ENCODE measurements at places on chromosomes 11 and 22. TPM values are rescaled to one million over a fixed set of nuclear protein-coding genes. Genes with fewer than 3 reads are reported as not detected.
A peak's percentile ranks its signal among the peaks of the same experiment; 100 is the strongest.

Gene CASP4
- 86.4 TPM for total RNA-seq

DNA sequence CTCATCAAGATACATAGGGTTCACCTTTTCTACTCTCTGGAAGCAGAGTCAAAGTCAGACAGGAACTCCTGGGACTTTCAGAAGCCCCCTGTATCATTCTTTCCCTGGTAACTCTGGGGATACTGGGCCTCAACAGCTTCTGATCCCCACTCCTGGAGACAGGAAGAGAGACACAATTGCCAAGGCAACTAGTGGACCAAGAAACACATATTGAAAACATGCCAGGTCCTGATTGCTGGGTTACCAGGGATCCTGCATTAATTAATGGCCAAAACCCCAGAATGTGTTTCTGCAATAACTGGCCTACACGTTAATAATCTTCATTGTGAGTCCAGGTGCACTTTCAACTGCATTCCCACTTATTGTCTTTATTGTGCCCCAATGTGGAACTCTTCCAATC, 260.8 kb upstream of the POU2AF2 start:
- DNase-seq, result no peak

DNA sequence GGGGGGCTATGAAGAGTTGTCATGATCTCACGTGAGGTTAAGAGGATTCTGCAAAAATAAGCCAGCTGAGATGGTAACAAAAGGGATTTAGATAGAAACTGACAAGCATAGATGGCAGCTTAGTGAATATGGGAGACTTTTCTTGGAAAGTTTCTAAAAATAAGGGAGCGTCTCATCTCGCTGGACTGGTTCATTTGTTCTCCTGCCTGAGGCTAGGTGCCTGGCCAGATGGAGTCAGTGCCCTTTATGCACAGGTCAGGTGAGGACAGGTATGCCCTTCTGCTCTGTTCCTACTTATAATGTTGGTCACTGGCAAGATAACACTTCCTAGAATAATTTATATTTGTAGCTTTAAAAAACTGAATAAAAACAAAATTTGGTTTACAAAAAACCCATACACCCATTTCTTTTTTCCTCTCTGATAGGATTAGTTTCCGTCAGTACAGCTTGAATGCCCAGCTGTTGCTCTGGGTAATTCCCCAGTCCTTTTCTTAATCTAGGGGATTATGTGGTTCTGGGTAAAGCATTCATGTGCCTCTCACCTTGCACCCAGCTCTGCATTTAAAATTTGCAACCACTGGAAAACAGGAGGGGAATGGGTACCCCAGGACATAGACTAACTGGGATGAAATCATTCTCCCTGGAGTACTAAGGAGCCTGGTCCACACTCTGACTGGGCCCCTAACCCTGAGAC, 90.0 kb downstream of the AMOTL1 start:
- DNase-seq, result no peak

DNA sequence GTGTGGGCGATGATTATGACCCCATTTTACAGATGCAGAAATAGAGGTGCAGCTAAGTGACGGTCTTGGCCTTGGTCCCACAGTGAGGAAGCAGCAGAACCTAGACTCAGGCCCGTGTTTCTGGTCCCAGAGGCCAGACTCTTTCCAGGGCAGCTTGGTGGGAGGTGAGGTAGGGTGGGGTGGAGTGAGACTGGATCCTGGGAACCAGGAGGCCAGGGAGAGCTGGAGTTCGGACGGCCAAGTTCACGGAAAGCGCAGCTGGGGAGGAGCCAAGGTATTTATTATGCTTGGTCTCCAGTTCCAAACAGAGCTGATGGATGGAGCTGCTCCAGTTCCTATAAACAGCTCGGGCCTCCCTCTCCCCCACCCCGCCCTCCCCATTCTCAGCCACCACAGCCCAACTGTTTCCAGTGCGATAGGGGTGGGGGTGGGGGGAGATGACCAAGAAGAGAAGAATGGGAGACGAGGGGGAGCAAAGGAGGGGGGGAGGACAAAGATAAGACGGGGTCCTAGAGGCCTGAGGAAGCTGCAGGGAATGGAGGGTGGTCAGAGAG, 16.2 kb downstream of the LRRC32 start:
- DNase-seq, result no peak

Gene BIRC2
- 77.4 TPM for total RNA-seq

GRCh38 chr22:41582694-41583093, 6.9 kb downstream of the PMM1 start:
- DNase-seq, result no peak

GRCh38 chr22:41682033-41682807, 6.4 kb downstream of the SNU13 start:
- DNase-seq, result peak; percentile 73

DNA sequence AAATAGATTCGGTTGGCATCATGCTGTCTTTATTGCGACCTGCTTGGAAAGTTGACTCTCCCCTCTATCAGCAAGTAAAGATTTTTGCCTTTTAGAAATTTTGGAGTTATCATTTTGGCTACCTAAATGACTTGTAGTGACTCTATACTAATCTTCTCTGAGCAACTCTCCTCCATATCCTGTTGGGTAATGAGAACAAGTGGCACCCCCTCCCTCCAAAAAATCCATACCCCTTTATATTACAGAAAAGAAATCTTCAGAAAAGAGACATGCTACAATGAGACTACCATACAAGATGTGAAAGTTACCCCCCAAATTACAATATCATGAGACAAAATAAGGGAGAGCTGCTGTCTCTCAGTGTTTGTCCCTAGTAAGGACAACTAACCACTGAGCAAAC, 1.2 kb downstream of the JAML start:
- no peak for DNase-seq

Gene VSIG10L2
- total RNA-seq, result not detected

Gene NCR3LG1
- 2.0 TPM for total RNA-seq

DNA sequence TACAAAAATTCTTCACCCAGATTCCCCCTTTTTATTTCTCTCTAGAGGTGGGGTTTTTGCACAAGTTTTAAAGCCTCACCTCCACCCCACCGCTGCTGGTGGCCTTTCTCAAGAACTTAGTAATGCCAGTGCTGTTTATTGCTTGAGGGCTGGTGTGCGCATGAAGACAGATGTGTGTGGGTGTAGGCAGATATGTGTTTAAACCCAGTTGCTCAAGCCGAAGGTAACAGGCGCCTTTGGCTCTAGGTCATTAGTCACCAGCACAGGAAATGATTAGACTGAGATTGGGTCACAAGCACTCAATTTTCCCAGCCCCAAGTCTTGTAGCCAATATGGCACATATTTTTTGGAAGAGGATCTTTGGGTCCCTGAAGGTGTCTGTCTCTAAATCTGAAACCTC, 2.7 kb upstream of the CLMP start:
- peak; percentile 84 for DNase-seq

Gene POU2AF3
- not detected for total RNA-seq

Gene BARX2
- not detected for total RNA-seq

GRCh38 chr11:130047141-130047540, 22.6 kb upstream of the APLP2 start:
- DNase-seq, result no peak

Gene UPK2
- total RNA-seq, result not detected

Gene OR4C3
- not detected for total RNA-seq

DNA sequence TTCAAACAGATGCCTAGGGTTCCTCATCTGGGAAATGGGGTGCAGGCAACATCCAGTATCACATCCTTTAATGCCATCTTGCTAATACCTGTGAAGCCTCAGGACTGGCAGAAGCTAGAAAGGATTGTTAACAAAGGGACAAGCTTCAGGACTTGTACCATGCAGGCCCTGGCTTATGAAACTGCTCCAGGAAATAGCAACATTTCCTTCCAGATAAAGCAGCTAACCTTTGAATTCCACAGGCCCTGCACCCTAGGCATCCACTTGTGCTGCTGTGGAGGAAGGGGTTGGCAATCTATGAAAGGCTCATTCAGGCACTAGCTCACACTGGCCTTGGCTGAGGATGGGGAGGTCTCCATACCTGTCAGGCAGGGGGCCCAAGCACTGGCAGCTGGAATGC, 87.2 kb downstream of the BTBD10 start:
- DNase-seq, result no peak

Gene CCDC116
- total RNA-seq, result 0.26 TPM

Gene SCUBE2
- 0.11 TPM for total RNA-seq

DNA sequence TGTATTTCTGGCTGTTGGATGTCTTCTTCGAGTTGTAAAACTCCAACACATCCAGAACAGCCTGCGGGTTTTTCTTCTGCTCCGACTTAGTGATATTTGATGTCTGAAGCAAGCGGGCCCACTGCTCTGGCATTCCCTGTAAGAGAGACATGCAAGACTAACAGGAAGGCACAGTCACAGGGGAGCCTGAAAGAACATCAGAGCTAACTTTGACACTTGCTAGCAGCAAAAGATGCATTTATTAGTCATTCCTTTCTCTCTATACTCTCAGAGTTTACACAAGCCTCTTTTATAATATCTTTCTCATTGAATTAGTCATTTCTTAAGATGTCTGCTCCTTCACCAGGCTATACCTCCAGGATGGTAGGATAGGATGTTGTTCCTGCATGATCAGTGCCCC, 77.8 kb upstream of the GDPD4 start:
- peak; percentile 15 for DNase-seq
